Naive thymus-derived CD8-positive, alpha-beta T cell (primary cell): ENCODE measurements at places on chromosomes 6 and 20. TPM values are rescaled to one million over a fixed set of nuclear protein-coding genes. Genes with fewer than 3 reads are reported as not detected.

- H3K4me1 ChIP-seq: no peaks in the 10 kb centered on the region
- H3K4me3 ChIP-seq: no peak overlapping the region
- H3K27ac ChIP-seq: no peak overlapping the region
- peaks cover 15% of the 10 kb centered on the region for H3K27me3 ChIP-seq
- no peaks in the 10 kb centered on the region for H3K36me3 ChIP-seq
Measured at GRCh38 chr6:169324656-169325459, 71.2 kb upstream of the THBS2 start.

Gene PRSS16
- 0.25 TPM for total RNA-seq

GRCh38 chr20:35312318-35312717 lies 20.1 kb upstream of the FAM83C start:
- H3K4me1 ChIP-seq: peaks cover 22% of the 10 kb centered on the region
- no peaks in the 10 kb centered on the region for H3K27me3 ChIP-seq
- peaks cover 5% of the 10 kb centered on the region for H3K36me3 ChIP-seq

Gene PTPRT
- total RNA-seq: not detected

Gene SLC17A1
- not detected for total RNA-seq

GRCh38 chr6:7193122-7193521 lies 85.4 kb downstream of the RREB1 start:
- H3K27ac ChIP-seq: no peak overlapping the region
- no peaks in the 10 kb centered on the region for H3K27me3 ChIP-seq
- peaks cover 44% of the 10 kb centered on the region for H3K4me1 ChIP-seq
- no peak for DNase-seq

Gene C4A
- total RNA-seq: 5.9 TPM

Gene MDFI
- total RNA-seq: not detected

Gene WFDC10B
- total RNA-seq: not detected

Gene SLC4A11
- 2.1 TPM for total RNA-seq

GRCh38 chr20:32352121-32352720 lies 5.9 kb upstream of the ASXL1 start:
- H3K4me1 ChIP-seq: peaks cover 4% of the 10 kb centered on the region
- H3K27ac ChIP-seq: no peak overlapping the region

Gene EPPIN
- not detected for total RNA-seq
